SJCRH30 (cell line): ENCODE measurements at places on chromosomes 4 and X.
A peak's percentile ranks its signal among the peaks of the same experiment; 100 is the strongest.

DNA sequence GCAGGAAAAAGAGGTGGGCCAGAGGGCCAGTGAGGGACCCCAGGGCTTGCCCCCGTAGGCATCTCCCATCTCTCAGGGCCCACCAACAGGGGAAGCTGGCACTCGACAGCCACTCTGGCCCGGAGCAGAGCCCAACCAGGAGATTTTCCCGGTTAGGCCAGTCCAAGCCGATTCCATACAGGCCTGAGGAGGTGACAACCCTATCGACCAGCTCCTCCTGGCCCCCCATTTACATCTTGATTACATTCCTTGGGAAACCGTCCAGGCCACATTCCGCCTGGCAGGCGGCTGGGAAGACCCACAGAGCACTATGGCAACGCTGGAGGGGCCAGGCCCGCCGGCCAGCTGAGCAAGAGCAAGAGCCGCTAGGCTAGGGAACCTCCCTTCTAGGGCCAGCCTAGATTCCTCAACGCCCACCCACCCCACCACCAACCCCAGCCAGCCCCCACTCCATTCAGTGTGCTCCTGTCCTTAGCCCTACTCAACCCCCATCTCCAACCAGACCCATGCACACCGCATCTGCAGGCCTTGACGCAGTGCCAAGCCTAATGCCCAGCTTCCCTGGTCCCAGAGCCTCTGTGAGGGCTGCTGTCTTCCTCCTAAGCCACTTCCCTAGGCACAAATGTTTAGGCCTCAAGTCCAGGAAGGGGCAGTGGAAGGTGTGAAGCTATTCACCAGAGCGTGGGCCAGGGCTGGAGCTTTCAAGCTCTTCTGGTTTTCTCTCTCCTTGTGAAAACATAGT lies 161.2 kb downstream of the EFNB1 start:
- peak; percentile 18 for DNase-seq

GRCh38 chrX:107768051-107768450 lies 7.5 kb downstream of the TSC22D3 start:
- DNase-seq: no peak

DNA sequence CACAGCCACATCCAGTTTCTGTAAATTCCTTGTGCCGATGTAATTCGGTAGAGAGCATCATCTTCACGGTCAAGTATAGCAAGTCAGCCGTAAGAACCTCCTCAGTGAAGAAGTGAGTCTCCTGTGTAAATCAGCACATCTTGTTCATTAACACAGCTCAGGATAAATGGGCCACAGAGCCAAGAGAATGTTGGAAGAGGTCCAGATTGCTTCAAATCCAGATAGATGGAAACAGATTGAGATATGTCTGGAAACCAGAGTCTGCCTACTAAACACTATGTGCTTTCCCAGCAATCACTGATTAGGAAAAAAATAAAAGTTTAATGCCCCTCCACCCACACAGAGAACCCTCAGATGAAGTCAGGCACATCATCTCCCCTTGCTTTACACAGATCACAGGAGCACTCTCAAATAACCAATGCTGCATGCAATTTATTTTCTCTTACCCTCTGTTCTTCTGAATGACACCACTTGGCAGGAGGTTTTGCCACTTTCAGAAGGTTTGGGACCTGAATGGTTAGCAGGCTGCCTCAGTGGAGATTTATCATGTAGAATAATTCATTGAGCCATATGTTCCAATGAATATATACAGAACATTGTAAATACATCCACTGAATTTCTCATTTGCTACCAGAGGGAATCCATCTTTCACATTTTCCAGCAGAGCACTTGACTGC lies 357.7 kb downstream of the C4orf33 start:
- DNase-seq: no peak

DNA sequence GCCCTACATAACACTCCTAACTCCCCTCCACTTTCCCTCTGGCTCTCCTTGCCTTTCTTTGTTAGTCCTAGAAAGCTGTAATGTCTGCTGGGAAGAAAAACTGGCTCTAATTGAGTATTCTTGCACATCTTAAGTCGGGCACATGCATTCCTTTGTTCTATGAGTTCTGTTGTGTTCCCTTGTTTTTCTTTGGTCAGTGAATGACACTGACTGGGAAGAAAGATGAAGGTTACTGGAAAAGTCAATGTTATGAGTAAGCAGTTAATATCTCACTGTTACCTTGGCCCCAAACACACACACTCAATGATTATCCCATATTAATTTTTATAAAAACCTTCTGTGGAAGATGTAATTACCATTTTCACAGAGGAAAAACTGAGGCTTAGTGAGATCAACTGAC lies 215.9 kb downstream of the SOWAHB start:
- DNase-seq: no peak

- no peak for DNase-seq
These were observed 4.8 kb downstream of the NDP start for GRCh38 chrX:43968359-43968781.

GRCh38 chr4:101415962-101416361 lies 68.6 kb upstream of the PPP3CA start:
- DNase-seq: no peak

DNA sequence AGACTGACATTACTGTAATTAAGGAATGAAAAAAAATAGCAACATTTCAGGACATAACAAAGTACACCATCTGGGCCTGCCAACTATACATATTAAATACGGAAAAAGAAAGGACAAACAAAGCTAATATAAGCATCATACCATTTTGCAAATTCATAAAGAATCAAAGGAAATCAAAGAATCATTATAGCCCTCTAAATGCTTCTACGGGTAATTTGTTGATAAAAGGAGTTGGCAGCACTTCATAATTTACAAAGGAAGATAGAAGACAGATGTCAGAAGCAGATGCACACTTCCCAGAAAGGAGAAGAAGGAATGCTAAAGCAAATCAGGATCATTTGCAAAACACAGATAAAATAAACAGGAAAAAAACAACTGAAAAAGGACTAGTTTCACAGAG lies 1757.3 kb downstream of the PCDH7 start:
- no peak for DNase-seq

DNA sequence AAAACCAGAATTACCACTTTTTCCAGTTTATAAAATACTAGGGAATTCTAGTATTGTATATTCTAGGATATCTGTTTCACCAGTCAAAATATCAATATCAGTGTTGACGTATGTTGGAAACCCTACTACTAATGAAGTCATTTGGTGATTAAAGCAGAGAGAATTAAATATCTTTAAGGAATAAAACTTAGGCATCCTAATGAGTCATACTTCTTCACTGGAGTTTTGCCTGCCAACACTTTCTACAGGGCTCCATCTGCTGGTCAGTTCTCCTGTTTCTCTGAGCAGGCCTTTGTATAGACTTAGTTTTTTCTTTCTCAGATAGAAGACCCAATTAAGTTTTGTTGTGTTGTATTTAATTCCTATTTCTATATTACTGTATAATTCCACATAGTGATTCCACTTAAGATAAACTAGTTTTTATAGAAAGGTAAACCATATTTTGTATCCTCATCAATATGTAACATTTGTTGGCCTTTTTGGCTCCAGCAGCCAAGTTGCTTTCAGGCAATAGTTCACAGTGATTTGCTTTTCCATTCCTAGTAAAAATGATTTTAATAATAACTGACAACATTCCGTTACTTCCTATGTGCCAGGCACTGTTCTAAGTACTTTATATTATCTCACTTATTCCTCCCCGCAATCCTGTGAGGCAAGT lies 3.5 kb downstream of the AP1AR start:
- DNase-seq: peak; percentile 71

DNA sequence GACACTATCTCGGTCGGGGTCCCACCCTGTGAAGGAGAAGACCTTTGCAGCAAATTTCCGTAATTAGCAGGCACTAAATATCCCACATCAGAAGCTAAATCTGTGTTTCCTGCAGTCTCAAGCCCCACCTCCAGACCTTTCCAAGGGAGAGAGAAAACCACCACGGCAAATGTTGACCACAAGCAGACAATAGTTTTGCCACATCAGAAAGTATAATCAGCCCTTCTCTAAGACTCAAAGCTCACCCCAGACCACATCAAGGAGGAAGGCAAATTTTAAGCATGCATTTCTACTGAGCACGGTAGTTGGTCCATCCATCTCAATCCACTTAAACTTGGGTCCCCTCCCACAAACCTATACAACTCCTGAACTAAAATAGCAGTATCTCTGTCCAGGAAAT lies 398.5 kb downstream of the GPM6A start:
- DNase-seq: no peak
